ENCODE measurements at places on chromosomes 5 and 9. TPM values are rescaled to one million over a fixed set of nuclear protein-coding genes. Genes with fewer than 3 reads are reported as not detected.

DNA sequence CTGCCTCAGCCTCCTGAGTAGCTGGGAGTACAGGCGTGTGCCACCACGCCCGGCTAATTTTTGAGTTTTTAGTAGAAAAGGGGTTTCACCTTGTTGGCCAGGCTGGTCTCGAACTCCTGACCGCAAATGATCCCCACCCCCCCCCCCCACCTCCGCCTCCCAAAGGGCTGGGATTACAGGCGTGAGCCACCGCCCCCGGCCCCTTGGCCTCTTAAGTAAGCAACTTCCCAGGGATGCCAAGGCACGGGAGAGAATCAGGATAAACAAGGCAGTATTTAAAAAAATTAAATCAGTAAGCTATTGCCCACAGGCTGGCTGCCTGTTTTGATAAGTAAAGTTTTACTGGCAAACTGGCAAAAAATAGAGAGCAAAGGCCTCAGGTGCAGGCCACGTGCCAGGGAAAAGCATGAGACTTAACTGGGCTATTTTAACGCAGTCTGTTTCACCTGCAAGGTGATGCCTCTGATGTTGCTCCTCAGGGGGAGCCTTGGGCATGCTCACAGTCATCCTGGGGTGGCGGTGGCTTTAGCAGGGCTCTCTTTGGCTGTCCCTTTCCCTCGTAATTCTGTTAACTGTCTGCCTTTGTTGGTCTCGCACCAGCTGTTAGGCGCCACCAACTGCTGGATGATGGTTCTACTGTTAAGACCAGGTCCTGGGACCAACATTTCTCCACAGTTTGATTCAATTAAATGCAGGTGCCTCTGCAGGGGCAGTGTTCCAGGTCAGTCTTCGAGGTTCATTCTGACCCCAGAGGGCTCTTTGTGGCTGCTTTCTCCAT, 19.4 kb upstream of the RNF130 start:
- DNase-seq = peak; percentile 59

DNA sequence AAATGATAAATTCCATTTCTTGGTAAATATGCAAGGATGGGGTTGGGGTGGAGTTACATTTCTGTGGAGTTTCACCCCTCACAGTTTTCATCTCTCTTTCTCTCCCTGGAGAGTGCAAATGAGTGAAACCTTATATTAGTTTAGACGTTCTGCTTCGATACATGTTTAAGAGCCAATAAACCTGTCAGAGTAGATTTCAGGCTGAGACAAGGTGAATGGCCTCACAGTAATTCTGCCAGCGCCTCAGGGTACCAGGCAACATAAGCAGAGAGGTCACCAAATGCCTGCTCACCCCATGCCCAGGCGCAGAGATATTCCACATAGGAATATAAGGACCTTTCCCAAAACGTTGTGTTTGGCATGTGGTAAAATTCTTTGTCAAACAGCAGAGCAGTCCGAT, 154.9 kb upstream of the VLDLR start:
- DNase-seq = no peak

DNA sequence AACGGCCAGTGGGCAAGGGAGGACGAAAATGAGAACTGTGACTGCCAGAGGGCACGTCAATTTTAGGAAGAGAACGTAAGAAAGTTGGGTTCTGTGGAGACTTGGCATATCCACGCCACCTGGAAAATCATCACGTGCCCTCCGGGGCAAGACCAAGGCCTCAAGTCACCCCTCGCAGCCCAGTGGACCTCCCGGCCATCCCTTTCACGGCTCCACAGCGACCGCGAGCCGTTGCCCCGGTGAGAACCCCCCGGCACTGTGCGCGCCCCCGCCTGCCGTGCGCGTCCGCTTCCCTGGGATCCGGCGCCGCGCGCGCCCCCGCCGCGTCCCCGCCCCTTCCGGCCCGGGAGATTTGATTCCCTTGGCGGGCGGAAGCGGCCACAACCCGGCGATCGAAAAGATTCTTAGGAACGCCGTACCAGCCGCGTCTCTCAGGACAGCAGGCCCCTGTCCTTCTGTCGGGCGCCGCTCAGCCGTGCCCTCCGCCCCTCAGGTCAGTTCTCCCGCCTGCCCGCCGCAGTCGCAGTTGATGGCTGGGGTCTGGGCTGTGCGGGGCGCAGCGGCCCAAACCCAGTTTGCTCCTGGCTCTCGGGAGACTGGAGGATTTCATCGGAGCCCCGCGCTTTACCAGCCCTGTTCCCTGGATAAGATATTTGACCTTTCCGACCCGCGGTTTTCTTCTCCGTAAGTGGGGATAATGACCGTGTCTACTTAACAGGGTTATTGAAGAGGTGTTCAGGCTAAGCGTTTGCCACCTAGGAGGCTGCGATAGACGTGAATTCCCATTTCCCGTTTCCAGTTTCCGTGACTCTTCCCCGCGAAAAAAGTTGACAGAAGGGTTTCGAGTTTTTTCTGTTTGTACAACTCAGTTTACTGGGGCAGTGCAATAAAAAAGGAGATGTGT, at the start of gene MELK:
TSS of gene MELK (plus strand) at position 381 of the 904 bp plus-strand sequence. CDS start 8,787 bp downstream, outside the sequence.
- DNase-seq = peak; percentile 77

- DNase-seq = no peak
Measured at GRCh38 chr9:137870432-137870831, 7.2 kb upstream of the CACNA1B start.

DNA sequence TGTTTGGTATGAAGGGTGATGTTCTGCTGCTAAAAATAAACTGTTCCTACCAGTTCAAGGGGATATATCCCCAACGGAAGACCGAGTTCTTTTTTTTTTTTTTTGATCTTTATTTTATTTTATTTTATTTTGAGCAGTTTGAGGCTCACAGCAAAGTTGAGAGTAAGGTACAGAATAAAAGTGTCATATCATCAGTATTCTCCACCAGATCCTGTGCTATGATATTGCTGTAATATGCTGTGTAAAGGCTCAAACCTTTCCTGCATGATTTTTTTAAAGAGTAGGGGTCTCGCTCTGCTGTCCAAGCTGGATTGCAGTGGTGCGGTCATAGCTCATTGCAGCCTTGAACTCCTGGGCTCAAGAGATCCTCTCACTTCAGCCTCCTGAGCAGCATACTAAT, 34.8 kb upstream of the DHFR start:
- DNase-seq = no peak

DNA sequence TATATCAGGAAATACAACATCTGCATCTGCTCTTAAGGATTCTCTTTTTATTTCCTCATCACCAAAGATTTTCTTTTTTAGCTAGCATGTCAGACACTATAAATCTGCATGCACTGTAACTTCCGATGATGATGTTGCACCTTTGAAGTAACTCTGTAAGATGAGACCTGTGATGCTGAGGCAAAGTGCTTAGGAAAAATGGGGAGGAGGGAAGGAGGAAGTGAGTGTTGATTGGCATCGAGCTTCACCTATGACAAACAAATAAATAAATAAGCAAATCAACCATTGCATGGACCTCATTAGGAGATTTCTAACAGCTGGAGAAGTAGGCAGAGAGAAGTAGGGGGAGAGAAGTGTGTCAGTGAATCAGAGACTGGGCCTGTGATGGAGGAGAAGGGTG, 52.6 kb downstream of the ENC1 start:
- no peak for DNase-seq

GRCh38 chr9:79633558-79633957, 61.8 kb downstream of the TLE4 start:
- DNase-seq = no peak

GRCh38 chr5:115360046-115360685, 63.7 kb upstream of the CCDC112 start:
- no peak for DNase-seq

DNA sequence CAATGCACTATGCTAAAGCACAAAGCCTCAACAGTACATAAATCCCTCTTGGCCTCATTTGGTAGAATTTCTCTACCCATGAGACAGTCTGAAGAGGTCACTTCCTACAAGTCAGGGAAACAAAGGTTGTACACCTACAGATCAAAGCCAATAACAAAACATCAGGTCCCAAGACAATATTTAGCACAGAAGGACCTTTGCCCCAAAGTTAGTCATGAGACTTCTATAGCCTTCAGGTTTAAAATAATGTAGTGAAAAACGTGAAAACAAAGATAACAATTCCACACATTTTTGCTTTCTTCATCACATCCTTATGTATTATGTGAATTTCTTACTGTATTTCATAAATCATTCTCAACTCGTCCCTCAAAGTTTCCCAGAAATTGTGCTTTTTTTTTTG, 15.8 kb downstream of the AFF4 start:
- no peak for DNase-seq

DNA sequence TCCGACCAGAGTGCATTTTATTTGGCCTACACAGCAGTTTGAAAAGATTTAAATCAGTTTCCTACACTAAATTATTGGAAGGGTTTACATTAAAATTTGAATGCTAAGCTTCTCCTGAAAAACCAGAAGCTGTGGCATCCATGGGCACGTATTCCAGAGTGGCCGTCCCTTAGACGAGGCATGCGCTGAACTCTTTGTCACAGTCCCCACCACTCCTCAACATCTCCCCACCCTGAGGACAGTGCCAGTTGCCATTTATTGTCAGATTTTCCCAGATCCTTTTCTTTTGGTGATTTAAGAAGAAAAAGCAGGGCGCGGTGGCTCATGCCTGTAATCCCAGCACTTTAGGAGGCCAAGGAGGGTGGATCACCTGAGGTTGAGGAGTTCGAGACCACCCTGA, 39.9 kb upstream of the UNC5A start:
- DNase-seq = no peak

DNA sequence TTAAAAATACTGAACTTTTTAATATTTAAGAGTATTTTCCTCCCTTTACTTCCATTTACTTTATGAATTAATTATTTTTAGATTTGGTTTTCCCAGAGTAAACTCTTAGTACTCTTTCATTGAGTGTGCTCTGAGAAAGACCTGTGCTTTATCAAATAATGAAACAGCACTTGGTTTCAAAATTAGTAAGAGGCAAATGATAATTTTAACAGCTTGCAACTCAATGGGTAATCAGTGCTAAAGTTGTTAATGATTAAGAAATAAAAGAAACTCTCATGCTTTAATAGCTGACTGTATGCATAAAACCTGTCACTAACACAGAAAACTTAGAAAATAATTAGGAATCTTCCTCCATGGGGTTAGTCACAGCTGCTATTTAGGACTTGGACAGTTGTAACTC, 244.4 kb downstream of the RFX3 start:
- DNase-seq = no peak

DNA sequence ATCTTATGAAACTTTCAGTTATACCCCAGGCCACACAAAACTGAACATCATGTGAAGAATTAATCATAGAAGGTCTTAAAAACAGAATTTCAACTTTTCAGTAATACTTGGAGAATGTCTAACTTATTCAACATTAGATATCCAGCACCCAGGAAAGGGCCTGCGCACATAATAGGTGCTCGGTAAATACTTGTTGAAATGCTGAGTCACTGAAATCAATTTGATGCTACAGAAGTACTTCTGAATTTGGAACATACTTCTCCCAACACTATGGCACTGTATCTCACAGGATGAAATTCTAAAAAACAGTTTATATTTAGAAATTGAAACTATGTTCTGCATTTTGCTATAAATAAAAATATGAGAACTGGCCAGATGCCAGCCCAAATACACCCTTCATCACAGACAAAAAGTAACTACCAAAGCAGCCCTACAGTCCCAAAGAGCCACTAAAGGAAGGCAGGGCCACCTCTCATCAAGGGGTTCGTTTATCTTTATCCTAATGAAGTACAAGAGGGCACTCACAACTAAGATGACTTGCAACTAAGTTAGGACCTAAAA, 26.5 kb downstream of the MRPS27 start:
- DNase-seq = no peak

DNA sequence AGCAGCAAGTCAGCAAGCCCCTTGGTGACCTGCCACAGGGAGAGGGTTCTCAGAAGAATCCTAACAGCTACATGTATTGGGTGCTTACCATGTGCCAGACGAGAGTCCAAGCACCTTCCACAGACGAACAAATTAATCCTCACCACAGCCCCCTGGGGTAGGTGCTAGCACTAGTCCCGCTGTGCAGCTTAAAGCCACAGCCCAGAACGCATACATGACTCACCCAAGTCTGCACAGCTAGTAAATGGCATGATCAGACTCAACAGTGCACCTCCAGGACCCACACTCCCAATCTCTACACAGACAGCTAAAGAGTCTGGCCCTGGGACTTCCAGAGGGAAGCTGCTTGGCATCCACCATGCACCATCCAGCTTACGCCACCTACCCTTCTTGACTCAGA, 111.5 kb downstream of the PAX5 start:
- no peak for DNase-seq

DNA sequence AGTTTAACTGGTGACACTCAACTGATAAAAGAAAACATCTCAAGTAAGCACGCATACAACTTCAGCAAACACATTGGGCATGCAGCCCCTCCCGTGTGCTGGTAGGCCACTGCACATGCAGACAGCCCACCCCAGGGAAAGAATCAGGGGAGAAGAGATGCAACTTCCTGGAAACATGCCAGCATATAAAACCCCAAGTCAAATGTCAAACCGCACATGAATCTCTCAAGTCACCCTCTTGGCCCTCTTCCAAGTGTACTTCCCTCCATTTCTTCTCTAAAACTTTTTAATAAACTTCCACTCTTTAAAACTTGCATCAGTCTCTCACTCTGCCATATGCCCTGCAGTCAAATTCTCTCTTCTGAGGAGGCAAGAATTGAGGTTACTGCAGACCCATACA, 732.7 kb downstream of the SEMA5A start:
- DNase-seq = peak; percentile 43

- DNase-seq = no peak
Measured at GRCh38 chr5:67206461-67206860, 9.9 kb upstream of the CD180 start.

DNA sequence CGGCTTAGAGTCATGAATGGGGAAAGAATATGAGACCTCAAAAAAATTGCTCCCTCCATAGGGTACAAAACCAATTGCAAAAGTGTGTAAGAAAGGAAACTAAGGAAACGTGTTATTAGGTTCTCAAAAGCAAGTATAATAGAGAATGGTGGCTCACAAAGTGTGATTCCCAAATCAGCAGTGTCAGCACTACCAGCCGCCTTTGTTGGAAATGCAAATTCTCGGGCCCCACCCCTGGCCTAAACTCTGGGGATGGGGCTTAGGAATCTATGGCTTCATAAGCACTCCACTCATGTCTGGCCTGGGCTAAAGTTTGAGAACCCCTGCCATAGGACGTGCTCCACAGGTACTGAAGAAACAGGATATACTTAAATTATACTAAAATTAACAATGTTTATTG, 1.6 kb upstream of the CCDC69 start:
- DNase-seq = no peak

PTTG1 gene
- total RNA-seq = 294 TPM

N4BP3 gene
- total RNA-seq = 2.8 TPM

WDR70 gene
- 42.5 TPM for total RNA-seq

SPATA31D4 gene
- total RNA-seq = not detected

CAVIN4 gene
- 1.0 TPM for total RNA-seq

PRSS3 gene
- total RNA-seq = not detected

TICAM2 gene
- 0.08 TPM for total RNA-seq

DOK3 gene
- total RNA-seq = 2.0 TPM

STPG3 gene
- not detected for total RNA-seq

SPZ1 gene
- total RNA-seq = not detected

All from SK-MEL-5 (cell line).